ENCODE measurements at places on chromosomes 4 and X.

GRCh38 chrX:154063234-154063633 is 34.3 kb downstream of the MECP2 start:
- DNase-seq = no peak

GRCh38 chr4:23734000-23734399 is 155.8 kb downstream of the PPARGC1A start:
- DNase-seq = no peak

GRCh38 chr4:170805352-170805751 is 715.6 kb upstream of the AADAT start:
- no peak for DNase-seq

DNA sequence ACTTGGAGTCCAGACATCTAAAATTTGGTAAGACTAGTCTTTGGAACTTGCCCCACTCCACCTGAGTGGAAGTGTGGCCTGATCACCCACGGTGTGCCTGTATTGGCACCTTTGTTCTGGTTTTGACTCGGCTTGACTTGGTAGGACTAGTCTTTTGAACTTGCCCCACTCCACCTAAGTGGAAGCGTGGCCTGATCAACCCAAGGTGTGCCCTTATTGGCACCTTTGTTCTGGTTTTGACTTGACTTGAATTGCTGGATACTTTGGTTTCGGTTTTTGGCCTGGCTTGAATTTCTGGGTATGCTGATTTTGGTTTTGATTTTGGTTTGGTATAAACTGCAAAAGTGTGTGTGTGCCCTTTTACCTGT is 44.7 kb upstream of the UGT2B7 start:
- no peak for DNase-seq

DNA sequence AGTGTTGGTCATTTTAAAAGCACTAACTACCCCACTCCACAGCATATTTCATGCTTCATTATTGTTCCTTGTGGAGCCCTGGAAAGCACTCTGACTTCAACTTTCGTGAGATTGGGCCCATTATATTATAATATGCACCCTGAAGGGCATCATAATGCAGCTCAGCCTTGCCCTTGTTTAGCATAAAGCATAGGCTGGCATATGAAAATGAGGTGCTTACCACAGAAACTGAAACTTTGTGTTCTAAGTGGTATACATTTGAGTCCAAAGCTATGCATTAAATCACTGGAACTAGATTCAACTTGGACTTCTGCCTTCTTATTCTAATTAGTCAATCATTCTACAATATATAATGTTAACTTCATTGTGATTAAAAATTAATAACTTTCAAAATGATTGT is 1027.9 kb downstream of the STIM2 start:
- no peak for DNase-seq

DNA sequence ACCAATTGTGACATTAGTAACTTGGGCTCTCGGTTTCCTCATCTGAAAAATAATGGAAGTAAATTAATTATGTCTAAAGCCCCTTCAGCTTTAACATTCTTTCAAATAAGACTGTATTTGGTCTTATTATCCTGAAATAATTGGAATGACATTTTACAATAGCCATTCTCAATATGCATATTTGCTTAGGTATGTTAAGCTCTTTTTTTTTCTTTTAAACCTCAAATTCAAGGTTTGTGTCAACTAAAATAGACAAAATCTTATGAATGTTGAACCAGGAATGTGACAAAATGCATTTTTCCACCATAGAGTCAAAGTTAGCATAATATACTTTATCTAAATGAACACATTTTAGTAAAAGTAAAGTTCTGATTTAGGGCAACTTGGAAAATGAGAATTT is 34.4 kb upstream of the TET2 start:
- no peak for DNase-seq

- no peak for DNase-seq
Measured at GRCh38 chr4:94892051-94892450, 134.3 kb downstream of the BMPR1B start.

- no peak for DNase-seq
Measured at GRCh38 chr4:183763990-183764754, 105.1 kb downstream of the TRAPPC11 start.

- no peak for DNase-seq
Measured at GRCh38 chrX:131874300-131874699, 148.8 kb upstream of the STK26 start.

- peak; percentile 13 for DNase-seq
Measured at GRCh38 chrX:138026211-138026610, 460.3 kb downstream of the ZIC3 start.

DNA sequence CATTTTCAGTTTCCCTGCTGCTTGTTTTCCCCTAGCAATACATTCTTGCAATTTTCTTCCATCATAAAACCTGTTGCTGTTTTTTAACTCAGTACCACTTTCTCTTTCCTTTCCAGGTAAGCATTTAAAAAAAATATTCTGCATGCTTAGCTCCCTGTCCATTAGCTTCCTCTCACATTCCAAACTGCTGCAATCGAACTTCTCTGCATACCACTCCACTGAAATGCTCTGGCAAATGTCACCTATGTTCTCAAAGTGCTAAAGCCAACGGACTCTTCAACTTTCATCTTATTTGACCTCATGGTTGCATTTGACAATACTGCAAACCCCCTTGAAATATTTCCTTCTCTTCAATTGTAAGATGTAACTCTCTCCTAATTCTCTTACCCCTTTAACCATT is 192.7 kb downstream of the ANAPC10 start:
- DNase-seq = no peak

GRCh38 chr4:132097041-132097440 is 1052.1 kb upstream of the PCDH10 start:
- DNase-seq = no peak

DNA sequence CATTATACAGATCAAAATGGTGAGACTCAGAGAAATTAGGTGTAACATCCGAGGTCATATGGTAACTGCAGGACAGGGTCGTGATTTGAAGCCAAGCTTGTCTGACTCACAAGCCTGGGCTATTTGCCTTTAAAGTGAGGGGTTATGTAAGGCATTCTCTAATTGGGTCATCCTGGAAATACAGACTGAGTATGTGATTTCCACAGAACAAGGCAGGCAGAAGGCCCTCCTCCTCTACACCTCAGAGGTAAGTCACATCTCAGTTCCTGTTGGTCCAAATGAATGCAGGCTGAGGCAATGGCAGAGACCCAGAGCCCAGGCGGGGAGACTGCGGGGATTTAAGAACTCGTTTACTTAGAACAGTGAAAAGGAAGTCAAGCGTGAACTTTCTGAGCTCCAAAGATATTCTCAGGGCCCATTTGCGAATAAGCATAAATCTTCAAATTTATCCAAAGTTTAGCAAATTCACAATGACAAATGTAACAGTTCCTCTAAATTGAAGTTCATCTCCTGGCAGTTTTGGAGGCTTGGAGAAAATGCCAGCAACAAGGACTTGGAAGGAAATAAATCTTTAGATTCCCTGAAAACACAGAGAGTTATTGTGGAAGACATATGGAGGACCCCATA is 153.3 kb downstream of the LDB2 start:
- no peak for DNase-seq

DNA sequence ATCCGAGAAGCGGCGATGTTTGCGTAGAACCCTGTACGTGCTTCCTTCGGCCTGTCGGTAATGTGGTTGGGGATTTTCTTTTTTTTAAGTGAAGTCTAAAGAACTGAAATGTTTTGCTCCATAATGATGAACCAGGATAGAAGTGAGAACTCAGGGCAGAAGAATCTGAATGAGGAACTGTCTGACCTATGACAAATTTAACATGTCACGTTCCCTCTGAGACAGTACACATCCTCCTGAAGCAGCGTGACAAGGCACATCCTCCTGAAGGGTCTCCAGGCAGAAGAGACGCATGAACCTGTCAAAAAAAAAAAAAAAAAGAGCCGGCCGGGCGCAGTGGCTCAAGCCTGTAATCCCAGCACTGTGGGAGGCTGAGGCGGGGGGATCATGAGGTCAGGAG is 6.2 kb downstream of the CSF2RA start:
- DNase-seq = no peak

- DNase-seq = no peak
Measured at GRCh38 chrX:67568769-67569168, 24.9 kb downstream of the AR start.

Measured in NB4 (cell line).